ENCODE measurements at places on chromosomes 5 and 9. TPM values are rescaled to one million over a fixed set of nuclear protein-coding genes. Genes with fewer than 3 reads are reported as not detected.
A peak's percentile ranks its signal among the peaks of the same experiment; 100 is the strongest.

DNA sequence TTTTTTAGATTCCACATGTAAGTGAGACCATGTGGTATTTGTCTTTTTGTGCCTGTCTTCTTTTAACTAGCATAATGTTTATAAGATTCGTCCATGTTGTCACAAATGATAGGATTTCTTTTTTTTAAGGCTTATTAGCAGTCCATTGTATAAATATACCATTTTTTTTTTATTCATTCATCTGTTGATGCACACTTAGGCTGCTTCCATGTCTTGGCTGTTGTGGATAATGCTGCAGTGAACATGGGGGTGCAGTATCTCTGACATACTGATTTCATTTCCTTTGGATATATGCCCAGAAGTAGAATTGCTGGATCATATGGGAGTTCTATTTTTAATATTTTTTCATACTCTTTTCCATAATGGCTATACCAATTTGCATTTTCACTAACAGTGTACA is 48.7 kb downstream of the KIAA1958 start:
- H3K27me3 ChIP-seq: no peaks in the 10 kb centered on the region
- H3K27ac ChIP-seq: no peak overlapping the region
- no peak overlapping the region for H3K4me3 ChIP-seq
- H3K4me1 ChIP-seq: no peaks in the 10 kb centered on the region
- no peak for DNase-seq

- DNase-seq: no peak
- no peak overlapping the region for H3K4me3 ChIP-seq
- H3K36me3 ChIP-seq: no peaks in the 10 kb centered on the region
- no peaks in the 10 kb centered on the region for H3K27me3 ChIP-seq
These were observed 342.7 kb upstream of the RIOK2 start for GRCh38 chr5:97525780-97526179.

GRCh38 chr5:179767496-179768100 is 26.2 kb upstream of the LTC4S start:
- H3K27me3 ChIP-seq: no peaks in the 10 kb centered on the region
- no peak overlapping the region for H3K4me3 ChIP-seq
- DNase-seq: no peak
- peaks cover 25% of the 10 kb centered on the region for H3K36me3 ChIP-seq
- H3K4me1 ChIP-seq: peaks cover 23% of the 10 kb centered on the region
- peak overlapping the region; percentile 4 for H3K27ac ChIP-seq

GRCh38 chr5:109318455-109319108 is 91.2 kb downstream of the PJA2 start:
- H3K27ac ChIP-seq: no peak overlapping the region
- no peak for DNase-seq
- H3K4me1 ChIP-seq: no peaks in the 10 kb centered on the region
- peaks cover 4% of the 10 kb centered on the region for H3K27me3 ChIP-seq
- no peak overlapping the region for H3K4me3 ChIP-seq

Gene FAM219A
- total RNA-seq: 14.7 TPM

Gene RFESD
- 3.0 TPM for total RNA-seq

Gene CD14
- 0.62 TPM for total RNA-seq

Gene PITX1
- 1.1 TPM for total RNA-seq

Gene FRRS1L
- not detected for total RNA-seq

Gene PTPN3
- total RNA-seq: 6.6 TPM

Gene WHRN
- total RNA-seq: 2.4 TPM

All from activated T-helper 1 cell treated with anti-CD3 and anti-CD28 coated beads, Interleukin-12 subunit alpha, Interleukin-12 subunit beta, Interleukin-2, Interleukin-4 antibody, amounts not matched to agents 30 ng/mL and 10 ng/mL and 1 ng/mL, durations not matched to agents 14 hours and 24 hours and 36 hours (primary cell).